Stimulated activated CD8-positive, alpha-beta memory T cell treated with anti-CD3 and anti-CD28 coated beads, Interleukin-7, amount 100 ng/mL, for 48 hours (primary cell): ENCODE measurements at places on chromosomes 7 and 10.

- DNase-seq, result no peak
These were observed 1.6 kb downstream of the C10orf143 start for GRCh38 chr10:130108934-130109604.

DNA sequence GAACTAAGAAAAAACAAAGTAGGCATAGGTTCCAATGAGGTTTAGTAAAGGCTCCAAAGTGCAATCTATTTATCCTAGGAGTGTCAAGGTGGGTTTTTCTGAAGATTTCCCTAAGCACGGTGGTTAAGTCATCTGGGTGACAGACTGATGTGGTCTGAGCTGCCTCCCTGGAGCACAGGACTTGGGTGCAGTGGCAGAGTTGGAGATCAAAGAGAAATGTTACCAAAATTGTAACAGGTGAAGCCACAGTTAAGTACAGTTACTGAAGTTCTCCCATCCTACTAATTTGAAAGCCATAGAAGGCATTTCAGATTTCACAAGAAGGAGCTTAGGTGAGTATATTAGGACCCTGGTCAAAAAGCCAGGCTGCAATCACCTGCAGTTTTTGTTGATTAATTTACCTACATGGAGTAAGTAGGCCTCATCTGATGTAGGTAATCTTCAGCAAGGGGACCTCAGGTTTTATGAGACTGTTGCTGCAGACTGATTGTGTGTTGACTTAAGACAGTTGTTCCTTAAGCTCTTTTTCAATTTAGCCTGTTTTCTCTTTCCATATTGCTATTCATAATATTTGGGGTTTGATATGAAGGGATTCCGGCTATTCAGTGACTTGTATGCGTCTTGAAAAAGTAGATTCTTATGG, 3.0 kb downstream of the DLX6 start:
- DNase-seq, result no peak

DNA sequence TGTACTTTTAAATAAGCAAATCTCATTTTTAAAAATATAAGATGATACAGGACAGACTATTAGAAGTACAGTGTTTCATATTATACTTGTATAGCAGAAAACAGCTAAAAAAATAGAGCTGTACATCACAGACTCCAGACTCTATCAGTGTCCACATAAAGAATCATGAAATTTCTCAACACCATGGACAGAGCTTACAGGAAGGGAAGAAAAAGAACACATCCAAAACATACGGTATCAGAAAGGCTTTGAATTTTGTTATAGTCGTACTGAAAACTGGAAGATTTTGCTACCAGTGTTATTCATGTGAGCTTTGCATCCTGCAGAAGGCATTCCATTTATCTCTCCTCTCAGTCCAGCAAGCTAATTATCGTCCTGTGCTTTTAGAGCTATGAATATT, 183.2 kb upstream of the PTPRZ1 start:
- DNase-seq, result no peak

DNA sequence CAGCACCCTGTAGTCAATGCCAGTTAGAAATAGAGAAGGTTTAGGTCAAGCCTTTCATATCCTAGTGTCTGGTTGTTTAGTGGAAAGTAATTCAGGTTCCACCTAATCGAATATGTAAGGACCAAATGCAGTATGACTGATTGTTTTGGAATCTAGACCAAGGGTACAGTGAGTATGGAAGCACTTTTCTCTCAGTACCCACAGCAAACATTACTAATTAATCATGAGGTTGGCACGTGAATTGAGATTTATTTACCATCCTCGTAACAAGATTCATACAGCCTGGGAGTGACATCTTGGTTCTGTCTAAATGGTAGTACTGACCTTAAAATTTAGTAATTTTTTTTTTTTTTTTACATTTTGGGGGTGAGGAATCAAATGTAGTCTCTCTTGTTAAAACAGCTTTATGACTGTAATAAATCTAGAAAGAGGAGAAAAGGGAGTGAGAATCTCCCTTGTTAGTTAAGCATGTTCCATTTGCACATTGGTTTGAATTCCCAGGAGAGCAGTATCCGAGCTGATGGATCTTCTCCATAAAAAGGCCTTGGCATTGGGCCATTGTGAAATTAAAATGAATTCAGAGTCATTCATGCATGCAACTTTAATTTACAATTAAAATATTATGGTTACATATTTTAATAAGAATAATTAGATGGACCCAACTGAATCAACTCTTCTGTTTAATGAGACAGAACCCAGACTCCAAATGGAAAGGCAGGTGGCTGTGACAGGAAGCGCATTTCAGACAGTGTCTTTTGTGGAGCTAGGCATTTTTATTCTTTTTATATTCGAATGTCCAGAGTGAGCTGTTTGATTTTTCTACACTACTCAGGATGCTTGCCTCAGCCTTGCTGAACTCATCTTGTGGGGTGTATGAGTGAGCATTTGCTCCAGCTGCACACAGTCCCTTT, 57.6 kb downstream of the SNX10 start:
- no peak for DNase-seq

DNA sequence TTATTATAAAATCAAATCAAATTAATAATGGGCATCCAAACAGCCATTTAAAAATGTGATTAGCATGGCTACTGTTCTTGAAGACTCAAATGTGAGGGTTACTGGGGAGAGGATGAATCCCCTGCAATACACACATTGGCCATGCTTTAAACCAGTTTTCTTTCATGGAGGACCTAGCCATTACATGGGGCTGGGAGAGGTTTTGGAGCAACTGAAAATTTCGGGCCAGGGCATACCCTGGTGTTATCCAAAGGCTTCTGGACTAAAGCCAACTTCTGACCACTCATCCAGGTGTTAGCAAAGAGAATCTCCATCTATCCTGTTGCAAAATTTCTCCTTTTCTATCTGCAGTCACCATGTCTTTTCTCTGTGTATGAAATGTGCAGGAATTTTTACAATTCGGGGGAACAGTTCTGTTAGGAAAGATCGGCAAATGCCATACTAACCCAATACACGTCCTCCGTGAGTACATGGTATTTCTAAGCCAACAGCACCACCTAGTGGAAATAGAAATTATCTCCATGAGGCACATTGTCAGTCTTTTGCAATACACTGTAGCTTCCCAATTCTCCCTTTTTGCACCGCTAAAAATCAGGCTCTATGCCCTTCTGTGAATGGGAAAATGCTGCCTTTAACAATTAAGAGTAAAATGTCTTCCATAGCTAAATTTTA, 47.0 kb upstream of the ZNF107 start:
- DNase-seq, result no peak

- no peak for DNase-seq
These were observed 26.8 kb upstream of the CASD1 start for GRCh38 chr7:94482796-94483195.

GRCh38 chr7:99693427-99694200, 13.8 kb upstream of the CYP3A5 start:
- no peak for DNase-seq

DNA sequence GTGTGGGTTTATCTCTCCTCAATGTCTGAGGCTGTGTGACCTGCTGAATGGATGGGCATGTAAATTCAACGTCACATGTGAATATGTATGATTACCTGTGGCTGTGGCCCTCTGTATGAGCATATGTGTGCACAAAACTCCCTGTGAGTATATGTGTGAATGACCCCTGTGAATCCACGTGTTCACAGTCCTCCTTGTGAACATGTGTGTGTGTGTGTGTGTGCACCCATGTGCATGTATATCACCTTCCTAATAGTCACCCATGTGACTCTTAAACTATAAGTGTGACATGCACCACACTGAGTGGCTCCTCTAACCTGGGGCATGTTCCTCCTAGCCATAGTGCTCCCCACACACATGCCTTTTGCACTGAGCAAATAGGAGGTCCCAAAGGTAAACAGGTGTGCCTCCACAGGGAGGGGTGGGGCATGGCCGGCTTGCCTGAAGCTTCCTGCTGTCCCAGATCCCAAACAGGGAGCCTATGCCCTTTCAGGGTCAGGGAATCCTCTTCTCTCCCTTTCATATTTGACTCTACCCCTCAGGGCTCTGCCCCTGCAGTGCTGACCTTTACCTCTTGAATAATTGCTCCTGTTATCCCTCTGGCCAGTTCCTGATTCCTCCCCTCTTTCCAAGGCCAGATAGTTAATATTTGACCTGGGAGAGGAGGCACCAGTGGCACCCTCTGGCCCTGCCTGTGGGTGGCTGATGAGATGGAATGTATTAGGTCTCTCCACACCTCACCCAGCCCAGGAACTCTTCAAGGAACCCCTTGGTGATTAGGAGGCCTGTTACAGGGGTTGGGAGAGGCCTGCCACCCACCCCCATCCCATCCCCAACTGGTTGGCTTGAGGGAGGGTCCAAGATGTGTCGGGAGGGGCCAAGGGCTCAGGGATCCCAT, 1.9 kb downstream of the SEMA4G start:
- no peak for DNase-seq

- no peak for DNase-seq
These were observed 16.7 kb downstream of the SUGCT start for GRCh38 chr7:40151504-40151903.

DNA sequence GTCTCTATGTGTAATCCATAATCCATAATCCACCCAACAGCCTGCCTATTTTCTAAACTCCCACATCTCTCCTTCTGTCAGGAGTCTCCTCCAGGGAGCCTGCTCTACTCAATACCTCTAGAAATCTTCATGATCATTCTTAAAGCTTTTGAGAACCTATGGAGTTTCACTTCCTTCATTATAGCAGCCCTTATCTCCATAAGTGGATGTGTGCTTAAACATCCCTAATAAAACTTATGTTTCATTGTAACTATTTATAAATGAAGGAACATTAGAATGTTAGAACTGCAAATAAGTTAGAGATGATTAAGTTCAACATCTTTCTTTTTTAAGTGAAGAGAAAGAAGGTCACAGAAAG, 8.5 kb downstream of the CPED1 start:
- DNase-seq, result no peak

DNA sequence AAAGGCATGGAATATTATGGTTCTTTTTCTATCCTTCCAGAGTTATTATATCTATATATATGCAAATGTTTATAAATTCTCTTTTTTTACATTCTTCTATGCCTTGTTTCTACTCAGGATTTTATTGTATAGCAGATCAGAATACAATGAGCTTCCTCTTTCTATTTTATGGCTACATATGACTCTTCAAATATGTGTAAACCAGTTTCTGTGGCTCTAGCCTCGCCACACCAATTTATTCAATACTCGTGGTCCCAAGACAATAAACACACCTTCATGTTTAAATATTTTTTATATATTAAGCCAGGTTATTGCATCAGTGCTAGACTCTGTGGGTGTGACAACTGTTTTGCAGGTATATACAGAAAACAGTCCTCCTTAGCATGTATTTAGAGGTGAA, 237.5 kb upstream of the MKLN1 start:
- DNase-seq, result no peak

DNA sequence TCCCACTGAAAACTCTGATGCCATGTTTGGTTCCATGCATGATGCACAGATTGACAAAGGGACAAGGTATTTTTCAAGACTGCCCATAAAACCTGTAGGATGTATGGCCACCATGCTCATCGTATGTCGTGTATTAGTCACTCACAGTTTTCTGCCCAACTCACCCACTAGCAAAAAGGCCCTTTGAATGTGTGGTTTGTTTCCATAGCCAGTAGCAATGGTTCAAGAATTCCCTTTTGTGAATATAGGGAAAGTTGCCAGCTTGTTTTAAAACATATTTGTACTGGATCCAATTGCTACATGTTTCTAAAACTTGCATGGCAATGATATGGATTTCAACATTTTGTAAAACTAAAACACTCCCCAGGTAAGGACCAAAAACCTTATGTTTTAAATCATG, 280.9 kb upstream of the YAE1 start:
- no peak for DNase-seq

- no peak for DNase-seq
These were observed 129.7 kb downstream of the PLCE1 start for GRCh38 chr10:94123258-94123995.

DNA sequence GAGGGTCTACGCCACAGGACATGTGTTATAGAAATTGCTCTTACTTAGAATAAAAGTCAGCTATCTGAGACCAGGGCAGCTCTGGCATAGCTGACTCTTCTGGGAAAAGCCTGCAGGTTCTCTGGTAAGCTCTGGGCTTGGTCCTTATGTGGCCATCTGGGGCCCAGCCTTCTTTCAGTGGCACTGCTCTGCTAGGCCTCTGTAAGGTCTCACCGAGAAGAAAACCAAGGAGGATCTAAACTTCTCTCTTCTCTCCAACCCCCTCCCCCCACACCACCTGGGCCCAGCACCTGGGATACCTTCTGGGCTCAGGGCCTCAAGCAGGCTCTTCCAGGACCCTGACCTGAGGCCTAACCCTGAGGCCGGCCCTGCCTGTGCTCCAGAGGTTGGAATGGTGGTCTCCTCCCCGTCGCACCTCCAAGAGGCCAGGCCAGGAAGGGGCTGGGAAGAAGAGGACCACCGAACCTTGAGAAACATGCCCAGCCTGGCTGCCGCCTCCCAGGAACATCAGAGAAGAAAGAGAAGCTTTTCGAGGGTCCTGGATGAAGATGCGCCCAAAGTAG, 323.6 kb downstream of the GFRA1 start:
- DNase-seq, result no peak

- no peak for DNase-seq
These were observed 232.9 kb upstream of the PHF14 start for GRCh38 chr7:10740805-10741204.

- DNase-seq, result no peak
These were observed 76.4 kb downstream of the CARD11 start for GRCh38 chr7:2967253-2967652.

- DNase-seq, result no peak
These were observed 222.3 kb downstream of the PLXNA4 start for GRCh38 chr7:132353936-132354335.

- no peak for DNase-seq
These were observed 86.6 kb upstream of the LEP start for GRCh38 chr7:128154504-128154903.
